ENCODE measurements at places on chromosomes 11 and 22.

- DNase-seq: no peak
Observed at GRCh38 chr22:21726650-21727049, 8.9 kb downstream of the YPEL1 start.

- DNase-seq: no peak
Observed at GRCh38 chr22:50526834-50527801, 1.7 kb upstream of the SCO2 start.

- no peak for DNase-seq
Observed at GRCh38 chr11:89015614-89016013, 50.2 kb downstream of the GRM5 start.

GRCh38 chr11:88250566-88251242, 75.5 kb upstream of the RAB38 start:
- no peak for DNase-seq

GRCh38 chr11:73193251-73194033, 24.6 kb upstream of the P2RY2 start:
- DNase-seq: no peak

DNA sequence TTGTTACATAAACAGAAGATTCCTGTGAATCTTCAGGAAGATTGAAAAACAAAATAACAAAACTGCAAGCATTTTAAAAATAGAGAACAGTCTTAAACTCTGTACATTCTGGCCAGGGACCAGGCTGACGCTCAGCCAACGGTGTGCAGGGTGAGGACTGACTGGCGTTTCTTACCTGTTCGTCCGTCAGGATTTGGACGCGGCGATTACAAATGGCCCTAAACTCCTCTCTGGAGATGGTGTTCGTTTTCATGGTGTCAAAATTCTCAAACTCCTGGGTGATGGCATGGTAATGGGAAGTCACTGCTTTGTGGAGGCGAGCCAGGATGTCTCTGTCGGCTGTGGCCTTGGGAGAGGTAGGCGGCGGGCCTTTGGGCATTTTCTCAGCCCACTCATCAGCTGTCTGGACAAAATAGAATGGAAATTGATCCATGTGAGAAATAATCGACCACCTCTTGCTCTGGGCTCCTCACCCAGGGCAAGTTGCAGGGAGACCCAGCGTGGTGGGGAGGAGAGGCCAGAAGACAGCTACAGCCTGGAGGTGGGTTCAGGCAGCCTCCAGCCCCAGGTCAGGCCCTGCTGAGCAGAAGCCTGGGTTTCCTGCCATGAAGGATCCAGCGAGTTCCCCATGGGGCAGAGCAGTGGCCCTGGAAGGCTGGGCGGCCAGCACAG, 143.0 kb downstream of the MPPED1 start:
- no peak for DNase-seq

GRCh38 chr11:7632211-7632610, 41.1 kb downstream of the CYB5R2 start:
- no peak for DNase-seq

DNA sequence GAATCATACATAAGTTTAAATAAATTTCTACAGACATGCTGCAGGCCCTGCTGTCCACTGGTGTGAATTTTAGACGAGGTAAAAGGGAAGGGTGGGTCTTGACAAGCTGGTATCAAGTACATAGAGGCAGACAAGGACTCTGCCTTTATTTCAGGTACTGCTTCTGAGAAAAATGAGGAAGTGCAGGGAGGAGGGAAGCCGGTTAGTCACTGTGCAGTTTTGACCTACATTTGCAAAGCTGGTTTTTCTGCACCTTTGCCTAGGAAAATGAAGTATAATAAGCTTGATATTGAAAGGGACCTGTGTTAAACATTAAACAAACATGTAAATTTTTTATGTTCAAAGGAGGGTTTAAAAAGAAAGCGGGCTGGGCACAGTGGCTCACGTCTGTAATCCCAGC, 24.6 kb downstream of the TMEM45B start:
- no peak for DNase-seq

- DNase-seq: no peak
Observed at GRCh38 chr11:123308077-123308476, 113.0 kb upstream of the CLMP start.

DNA sequence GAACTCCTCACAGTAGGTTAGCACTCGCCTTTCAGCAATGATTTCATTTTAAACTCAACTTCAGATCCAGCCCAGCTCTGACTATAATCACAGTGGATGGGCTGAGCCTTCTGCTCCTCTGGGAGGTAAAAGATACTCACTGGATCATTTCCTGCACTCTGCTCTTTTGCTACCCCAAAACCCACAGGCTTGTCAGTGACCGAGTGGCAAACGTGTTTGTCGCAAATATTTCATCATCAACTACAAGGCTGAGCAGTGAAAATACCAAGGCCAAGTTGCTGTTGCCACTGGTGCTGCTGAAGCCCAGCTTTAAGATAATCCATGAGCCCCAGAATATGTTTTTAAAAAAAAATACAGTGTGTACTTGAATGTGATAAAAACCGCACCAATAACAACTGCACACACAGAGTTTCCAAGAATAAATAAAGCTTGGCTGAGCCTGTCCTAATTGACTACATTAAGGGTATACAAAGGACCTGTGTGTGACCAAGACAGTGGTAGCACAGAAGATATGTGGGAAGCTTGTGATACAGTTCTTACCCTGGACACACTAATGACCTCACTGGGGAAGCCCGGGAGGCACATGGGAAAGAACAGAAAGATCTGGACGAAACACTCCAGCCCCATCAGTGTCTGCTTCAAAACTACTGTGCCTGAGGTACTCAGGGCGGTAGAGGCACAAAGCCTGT, 41.3 kb downstream of the ABTB2 start:
- no peak for DNase-seq

DNA sequence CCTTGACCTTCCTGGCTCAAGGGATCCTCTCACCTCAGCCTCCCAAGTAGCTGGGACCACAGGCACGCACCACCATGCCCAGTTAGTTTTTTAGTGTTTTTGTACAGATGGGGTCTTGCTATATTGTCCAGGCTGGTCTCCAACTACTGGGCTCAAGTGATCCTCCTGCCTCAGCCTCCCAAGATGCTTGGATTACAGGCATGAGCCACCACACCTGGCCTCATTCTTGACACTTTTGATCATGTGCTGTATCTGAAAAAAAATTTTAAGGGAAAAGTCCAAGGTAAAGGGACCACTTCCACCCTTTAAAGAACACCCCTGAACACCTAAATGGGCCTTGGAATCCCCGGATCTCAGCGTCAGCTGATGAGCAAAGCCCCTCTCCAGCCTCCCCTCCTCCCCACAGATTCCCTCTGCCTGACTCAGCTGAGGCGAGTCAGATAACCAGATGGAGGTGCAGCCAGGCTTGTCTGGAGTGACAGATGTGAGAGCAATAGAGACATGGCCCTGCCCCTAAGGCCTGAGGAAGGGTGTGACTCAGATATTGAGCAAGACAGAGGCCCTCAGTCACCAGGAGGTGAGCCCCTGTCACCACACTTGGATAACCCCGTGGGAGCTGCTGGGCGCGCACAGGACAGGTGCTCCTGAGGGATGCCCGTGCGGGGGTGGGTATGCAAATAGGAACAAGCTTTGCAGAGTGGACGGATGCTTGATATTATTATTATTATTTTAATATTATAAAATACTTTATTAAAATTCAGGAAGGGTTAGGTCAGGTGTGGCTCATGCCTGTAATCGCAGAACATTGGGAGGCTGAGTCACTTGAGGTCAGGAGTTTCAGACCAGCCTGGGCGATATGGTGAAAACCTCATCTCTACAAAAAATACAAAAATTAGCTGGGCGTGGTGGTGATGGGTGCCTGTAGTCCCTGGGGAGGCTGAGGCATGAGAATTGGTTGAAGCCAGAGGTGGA, 5.0 kb upstream of the CCDC88B start:
- peak; percentile 11 for DNase-seq

- DNase-seq: no peak
Observed at GRCh38 chr22:29459773-29460172, 20.2 kb upstream of the NEFH start.

DNA sequence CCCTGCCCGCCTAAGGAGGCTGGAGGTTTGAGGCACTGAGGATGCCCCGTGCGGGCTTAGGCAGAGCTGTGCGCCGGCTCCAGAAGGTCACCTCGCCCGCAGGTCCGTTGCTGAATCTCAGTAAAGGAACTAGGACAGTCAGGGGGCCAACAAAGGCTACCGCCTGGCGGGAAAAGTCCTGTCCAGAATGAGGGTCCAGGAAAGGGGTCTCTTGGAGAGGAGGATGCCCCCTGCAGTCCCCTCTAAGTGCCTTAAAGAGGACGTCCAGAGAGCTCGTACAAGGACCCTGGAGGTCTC, 548 bp downstream of the PVALB start:
- DNase-seq: no peak

- no peak for DNase-seq
Observed at GRCh38 chr11:114684636-114685035, 6.3 kb downstream of the NXPE2 start.

DNA sequence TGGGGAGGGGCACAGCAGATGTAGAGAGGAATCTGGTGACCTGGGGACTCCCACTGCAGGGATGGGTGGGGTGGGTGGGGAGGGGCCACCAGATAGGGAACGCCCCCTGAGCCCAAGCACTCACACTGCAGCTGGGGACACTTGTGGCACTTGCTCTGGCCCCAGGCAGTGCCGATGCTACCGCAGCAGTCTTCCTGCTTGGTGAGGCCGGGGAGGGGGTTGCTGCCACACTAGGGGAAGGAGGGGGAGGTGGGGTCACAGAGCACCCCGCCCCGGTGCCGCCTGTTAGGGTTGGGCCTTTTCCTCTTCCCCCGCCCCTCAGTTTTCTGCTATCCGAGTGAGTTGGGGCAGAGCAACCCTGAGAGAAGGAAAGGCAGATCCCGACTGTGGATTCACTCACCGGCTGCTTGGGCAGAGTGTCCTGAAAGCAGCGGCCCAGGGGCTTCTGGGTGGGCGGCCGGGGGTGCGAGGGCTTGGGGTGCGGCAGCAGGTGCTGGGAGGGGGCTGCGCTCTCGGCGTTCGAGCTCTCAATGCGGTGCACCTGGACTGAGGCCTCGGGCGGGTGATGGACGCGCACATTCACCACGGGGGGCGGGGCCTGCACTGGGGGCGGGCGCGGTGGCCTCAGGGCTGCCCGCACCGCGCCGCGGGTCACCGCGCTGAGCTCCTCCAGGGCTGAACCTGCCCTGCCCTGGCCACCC, 4.7 kb downstream of the LTBP3 start:
- DNase-seq: no peak

- DNase-seq: no peak
Observed at GRCh38 chr11:117830674-117831351, 6.3 kb upstream of the FXYD2 start.

DNA sequence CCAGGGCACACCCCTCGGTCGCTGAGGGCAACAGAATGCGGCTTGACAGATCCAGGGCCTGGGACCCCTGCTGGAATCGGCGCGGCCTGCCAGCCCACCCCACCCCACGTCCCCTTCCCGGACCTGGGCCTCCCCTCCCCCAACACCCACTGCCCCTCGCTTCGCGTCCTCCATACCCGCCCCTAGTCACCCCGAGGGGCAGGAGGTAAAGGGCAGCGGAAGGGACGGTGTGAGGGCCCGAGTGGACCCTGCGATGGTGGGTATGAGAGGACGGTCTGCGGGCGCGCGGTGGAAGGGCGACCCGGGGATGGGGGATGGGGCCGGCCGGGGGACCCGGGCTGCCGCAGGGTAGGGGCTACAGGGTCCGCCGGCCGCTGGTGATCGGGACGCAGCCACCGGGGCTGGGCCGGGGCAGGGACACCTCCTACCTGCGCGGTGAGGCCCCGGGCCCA, 311 bp downstream of the APBB1 start:
- DNase-seq: no peak

GRCh38 chr11:27319072-27319471, 43.9 kb downstream of the CCDC34 start:
- DNase-seq: no peak

DNA sequence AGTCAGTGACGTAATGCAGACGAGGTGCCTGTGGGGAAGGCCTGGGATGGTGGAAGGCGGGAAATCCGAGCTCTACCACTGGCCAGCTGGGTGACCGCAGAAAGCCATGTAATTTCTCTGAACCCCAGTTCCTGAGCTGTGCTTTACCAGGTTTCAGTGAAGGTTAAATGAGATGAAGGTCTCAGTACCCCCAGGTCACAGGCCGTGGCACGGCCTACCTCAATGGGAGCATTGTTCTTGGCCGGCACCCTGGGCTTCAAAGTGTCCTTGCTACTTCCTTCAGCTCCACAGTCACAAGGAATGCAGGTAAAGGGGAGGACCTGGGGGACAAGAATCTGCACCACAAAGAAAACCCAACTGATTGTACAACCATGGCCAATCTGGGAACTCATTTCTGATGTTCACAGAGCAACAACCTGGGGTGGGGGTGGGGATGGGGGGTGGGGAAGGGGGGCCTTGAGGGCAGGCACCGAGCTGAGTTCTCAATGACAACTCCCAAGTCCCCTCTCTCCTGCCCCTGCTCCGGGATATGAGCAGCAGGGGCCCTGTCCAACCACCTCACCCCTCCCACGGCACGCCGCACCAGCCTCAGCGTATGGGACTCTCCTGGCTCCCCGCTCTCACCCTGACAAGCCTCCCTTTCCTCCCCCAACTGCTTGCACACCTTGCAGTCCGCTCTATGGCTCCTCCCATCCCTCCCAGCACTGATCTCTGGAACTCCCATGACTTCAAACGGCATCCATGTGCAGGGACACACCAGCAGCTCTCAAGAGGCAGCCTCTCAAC, 59.1 kb upstream of the ARFGAP3 start:
- DNase-seq: no peak

DNA sequence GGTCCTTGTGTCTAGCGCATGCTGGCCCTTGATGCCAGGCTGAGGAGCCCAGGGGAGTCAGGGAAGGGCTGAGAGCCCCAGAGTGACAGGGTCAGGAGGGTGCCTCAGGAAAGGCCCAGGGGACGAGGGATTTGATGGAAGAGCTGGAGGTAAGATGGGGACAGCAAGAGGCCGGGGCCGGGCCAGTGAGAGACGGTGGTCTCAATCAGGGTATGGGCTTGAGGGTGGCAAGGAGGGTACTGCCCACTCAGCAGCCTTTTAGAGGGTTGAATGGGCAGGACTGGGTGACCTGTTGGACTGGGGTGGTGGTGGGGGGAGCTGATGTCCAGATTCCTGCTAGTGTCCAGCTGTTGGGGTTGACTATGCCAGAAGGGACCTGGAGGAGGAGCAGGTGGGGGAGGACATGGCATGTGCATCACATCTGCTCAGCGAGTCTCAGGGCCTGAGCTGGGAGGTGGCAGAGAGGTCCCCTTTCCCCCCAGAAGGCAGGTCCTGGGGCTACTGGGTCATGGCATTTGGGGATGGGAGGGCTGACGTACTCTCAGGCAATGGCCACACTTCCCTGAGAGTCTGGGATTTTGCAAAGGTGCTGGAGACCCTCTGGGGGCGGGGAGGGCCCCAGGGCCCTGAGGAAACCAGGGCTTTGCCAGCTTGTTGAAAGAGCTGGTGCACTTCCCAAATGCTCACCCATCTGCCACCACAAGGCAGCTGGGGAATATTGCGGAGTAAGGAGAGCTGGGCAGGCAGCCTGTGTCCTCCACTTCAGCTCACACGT, 18.4 kb downstream of the MYO7A start:
- no peak for DNase-seq

GRCh38 chr11:27696115-27696514, 4.1 kb downstream of the BDNF start:
- DNase-seq: no peak

DNA sequence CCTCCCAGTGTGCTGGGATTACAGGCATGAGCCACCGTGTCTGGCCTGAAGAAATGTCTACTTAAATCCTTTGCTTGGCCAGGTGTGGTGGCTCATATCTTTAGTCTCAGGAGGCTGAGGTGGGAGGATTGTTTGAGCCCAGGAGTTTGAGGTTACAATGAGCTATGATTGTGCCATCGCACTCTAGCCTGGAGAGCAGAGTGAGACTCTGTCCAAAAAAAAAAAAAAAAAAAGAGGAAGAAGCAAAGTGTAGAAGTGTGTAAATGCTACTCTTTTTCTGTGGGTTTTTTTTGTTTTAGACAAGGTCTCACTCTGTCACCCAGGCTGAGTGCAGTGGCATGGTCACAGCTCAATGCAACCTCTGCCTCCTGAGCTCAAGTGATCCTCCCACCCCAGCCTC, 6.4 kb upstream of the ATG16L2 start:
- DNase-seq: no peak
